Esophagus squamous epithelium (tissue), 5 donors: ENCODE measurements at places on chromosomes 5 and 9.

DNA sequence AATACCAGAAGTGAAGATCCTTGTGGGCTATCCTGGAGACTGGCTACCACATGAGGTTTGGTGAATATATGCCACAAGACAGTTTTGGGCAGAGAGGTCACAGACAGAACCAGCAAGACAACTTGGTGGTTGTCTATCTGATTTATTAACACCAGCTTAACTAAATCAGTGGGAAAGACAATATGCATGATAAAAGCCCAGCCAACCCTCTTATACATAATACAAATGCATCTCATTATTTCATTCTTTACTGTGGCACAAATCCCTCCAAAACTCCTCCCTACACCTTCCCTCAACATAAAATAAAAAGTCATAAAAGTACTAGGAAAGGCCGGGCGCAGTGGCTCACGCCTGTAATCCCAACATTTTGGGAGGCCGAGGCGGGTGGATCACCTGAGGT, 8.1 kb downstream of the HINT1 start:
- DNase-seq, result no peak

DNA sequence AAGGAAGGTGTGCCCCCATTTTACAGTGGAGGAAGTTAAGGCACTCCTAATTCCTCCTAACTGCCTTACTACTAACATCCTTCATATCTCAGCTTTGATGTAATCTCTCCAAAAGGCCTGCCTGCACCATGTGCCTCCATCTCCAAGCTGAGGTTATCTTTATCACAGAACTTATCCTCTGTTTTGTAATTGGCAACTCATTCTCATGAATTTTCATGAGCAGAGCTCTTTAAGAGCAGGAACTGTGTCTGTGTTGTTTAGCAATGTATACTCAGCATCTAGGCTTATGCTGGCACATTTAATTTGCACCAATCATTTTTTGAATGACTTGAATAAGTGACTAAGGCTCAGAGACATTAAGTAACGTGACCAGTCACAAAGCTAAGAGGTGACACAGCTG, 147.9 kb upstream of the VLDLR start:
- DNase-seq, result no peak

- no peak for DNase-seq
These were observed 12.0 kb upstream of the NRARP start for GRCh38 chr9:137313956-137314560.

DNA sequence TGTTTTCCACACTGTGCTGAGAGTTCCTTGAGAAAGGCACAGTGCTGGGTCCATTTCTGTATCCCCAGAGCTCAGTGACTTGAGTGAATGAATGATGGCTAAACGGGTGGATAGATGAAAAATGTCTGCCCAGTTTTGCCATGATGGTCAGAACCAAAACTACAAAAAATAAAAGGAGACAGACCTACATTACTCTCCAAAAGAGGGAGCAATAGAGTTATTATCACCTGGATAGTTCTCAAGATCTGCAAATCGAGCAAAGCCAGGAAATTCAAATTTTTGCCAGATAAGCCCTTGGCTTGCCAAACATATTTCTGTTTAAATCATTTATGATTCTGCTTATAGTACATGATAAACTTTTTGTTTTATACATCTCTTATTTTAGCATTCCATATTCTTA, 214.2 kb upstream of the ZNF462 start:
- no peak for DNase-seq

GRCh38 chr5:89299998-89300397, 417.0 kb upstream of the MEF2C start:
- DNase-seq, result no peak

DNA sequence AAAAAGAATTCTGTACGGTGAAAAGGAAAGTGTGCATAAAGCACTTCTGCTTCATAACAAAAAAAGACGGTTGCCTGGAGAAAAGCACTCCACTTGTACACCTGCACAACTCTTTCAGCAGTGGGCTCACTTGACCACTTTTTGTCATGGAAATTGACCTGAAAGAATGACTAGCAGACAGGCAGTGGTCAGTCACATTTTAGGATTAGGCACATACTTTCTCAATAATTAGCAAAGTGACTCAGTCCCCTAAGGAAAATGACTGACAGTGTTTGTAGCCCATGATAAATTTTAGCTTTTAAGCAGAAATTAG, 169.3 kb downstream of the FANCC start:
- DNase-seq, result no peak

DNA sequence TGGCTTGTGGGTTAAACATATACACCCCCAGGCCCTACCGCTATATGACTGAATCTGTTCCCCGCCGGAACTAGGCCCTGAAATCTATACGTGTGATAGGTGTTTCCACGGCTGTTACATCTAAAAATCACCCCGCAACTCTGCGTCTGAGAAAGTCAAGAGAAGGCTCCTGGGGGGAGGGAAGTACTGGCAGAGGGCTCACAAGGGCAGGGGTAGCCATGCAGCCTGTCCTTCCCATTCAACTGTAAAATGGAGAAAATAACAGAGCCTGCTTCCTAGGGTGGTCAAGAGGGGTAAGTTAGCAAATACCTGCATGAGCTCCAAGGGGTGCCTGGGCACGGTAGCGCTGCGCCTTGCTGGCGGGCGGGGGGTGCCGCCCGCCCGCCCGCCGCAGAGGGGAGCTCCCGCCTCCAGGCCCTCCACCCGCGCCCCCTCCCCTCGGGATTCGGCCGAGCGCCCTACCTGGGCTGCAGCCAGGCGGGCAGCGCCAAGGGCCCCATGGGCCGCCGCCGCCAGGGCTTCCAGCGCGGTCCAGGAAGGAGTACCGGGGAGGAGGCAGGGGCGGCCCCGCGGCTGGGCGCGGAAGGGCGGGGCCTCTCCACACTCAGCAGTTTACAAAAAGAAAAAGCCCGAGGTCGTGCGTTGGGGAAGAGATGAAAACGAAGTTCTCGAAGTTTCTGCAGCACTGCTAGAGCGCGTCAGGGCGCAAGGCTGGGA, at the start of gene HACD4:
Gene HACD4 (minus strand): TSS at position 550 of the 717 bp plus-strand sequence. CDS start 50 bp downstream, at position 500.
- peak; percentile 8 for DNase-seq

GRCh38 chr5:26121338-26121737, 917.0 kb downstream of the CDH9 start:
- DNase-seq, result no peak

GRCh38 chr5:158275511-158275910, 416.6 kb upstream of the CLINT1 start:
- DNase-seq, result no peak

DNA sequence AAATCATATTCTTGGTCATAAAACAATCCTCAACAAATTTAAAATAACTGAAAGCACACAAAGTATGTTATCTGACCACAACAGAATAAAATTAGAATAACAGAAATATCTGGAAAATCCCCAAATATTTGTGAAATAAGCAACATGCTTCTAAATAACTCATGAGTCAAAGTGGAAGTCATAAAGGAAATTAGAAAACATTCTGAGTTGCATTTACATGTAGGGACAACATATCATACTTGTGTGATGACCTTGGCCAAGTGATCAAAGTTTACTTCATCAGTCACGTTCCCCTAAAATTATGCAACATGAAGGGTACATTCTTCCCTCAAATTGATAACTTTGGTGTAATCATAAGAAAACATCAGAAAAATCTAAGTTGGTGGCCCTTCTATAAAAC, 64.7 kb downstream of the CSF2 start:
- no peak for DNase-seq

- DNase-seq, result no peak
These were observed 43.8 kb downstream of the ACTL7B start for GRCh38 chr9:108811944-108812343.

- no peak for DNase-seq
These were observed 145.9 kb downstream of the PCSK1 start for GRCh38 chr5:96287136-96287535.

DNA sequence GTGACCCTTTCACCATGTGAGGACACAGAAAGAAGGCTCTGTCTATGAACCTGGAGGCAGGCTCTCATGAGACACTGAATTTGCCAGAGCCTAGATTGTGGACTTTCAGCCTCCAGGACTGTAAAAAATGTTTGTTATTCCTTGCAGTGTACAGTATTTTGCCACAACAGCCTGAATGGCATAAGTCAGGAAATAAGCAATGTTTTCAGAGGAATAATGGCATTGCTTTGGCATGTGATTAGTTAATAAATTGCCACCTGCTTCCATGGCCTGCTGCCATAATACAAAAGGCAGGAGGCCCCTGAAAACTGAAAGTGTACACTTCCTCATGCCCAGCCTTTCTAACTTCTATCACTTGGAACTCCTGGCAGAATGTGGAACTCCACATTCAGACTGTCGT, 408.1 kb downstream of the GADD45G start:
- no peak for DNase-seq

DNA sequence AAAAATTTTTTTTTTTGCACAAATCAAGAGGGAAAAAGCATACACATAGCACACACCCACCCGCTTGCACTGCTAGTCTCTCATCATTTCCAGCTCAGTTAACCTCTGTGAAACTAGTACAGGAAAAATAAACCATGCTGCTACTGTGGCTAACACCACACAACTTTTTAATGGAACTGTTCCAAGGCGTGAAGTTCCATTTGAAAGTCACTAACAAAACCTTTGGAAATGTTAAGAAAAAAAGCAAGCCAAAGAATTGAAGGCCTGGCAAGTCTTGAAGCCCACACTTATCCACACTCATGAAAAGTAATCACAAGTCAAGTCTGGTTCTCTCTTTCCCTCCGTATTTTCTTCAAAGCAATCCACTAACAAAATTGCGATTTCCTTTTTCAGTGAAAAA, 116.3 kb downstream of the FANCC start:
- DNase-seq, result no peak

- no peak for DNase-seq
These were observed 227.5 kb upstream of the ACTBL2 start for GRCh38 chr5:57710126-57710525.

- DNase-seq, result no peak
These were observed 525.9 kb downstream of the EBF1 start for GRCh38 chr5:158573829-158574228.

DNA sequence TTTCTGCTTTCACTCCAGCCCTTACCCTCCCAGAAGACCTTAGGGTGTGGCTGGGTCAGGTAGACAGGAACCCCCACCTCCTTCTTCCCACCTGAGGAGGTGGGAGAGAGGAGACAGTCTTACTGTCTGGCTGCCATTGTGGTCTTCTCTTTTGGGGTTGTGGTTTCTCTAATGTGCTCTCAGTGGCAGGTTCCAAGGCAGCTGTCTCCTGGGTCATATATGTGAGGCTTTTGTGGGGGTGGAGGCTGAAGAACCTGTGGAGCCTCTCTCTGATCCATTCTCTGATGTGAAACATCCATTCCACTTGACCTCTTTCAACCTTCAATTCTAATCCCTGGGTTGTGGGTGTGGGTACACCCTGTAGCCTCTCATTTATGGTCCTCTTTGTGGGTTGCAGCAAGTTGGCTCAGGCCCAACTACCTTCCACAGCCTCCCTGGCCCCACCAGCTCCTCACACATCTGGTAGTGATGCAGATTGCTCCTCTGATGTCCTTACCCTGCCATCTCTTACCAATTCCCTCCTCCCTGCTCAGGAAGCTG, 118.4 kb downstream of the CEP120 start:
- no peak for DNase-seq

DNA sequence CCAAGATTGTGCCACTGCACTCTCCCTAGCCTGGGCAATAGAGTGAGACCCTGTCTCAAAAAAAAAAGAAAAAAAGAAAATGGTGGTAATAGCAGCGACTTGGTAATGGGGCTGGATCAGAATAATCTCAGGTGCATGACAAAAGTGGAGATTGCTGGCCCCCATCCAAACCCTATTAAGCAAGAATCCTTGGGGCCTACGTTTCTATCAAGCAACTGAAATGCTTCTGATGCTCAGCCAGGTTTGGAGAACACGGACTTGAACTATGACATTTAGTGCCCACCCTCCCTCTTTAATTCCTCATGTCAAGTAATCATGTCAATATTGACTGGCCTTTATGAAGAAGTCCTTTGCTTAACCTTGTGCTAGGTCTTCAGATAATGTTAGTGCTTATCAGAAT, 6.6 kb downstream of the C5orf52 start:
- no peak for DNase-seq

DNA sequence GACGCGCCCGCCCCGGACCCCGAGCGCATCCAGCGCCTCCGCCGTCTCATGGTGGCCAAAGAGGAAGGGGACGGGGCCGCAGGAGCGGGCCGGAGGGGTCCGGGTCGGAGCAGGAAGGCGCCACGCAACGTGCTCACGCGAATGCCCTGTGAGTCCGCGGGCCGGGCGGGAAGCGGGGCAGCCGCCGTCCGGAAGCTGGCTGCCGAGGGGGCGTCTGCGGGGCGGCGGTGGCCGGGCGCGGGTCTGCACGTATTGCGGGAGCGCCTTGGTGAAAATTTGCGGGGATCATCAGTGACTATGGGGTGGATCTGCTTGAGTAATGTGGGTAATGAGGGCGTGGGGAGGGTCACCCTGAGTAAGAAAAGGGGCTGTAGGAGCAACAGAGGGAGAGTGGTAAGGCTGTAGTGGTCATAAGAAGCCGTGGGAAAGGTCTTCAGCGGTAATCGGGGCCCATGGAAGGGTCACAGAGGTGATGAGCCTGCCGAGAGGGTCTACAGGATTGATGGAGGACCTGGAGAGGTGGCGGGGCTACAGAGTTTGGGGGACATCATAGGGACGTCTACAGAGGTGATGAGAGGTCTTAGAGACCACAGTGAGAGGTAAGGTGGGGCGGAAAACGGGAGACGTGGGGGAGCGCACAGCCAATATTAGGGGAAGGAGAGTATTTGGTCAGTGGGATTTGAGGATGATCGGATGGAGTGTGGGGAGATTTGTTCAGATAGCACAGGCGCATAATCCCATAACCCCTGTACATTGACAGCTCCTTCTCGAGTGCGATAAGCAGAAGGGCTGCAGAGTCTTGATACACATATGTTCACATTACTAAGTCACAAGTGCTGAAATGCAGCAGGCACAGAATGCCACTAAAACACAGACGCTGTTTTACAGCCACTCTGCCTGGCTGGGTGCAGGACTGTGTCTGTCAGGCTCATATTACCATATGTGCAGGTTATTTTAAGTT, 819 bp downstream of the LSM11 start:
- no peak for DNase-seq

DNA sequence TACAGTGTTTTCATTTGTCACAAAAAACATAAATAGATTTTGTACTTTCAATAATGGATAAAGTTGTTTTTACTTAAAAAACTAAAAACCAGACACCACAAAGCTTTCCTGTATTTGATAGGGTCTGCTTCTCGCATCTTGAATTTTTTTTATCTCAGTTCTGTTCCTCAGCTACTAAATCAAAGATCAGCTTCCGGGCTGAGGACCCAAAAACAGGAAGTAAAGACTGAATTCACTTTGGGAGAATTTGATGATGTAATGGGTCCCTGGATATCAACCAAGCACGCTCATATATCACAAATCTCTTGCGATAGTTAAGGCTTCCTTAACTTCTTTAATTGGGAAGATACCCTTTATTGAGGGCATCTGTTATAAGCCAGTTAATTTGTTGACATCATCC, 24.1 kb downstream of the ITK start:
- no peak for DNase-seq

DNA sequence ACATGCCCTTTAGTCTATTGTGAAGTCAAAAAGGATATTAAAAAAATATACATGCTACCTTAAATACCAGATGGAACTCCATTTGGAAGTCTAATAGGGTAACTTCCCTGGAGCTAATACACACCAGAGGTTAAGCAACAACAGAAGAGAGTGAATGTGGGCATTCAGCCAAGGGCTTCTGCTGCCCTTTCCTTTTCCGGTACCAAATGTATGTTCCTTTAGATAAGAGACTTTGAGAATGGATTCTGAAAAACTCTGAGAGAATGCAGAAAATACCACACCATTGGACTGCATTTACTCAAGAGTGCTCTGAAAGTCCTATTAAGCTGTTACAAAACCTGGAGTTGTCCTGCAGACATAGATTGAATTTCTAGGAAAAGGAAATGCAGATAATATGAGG, 23.8 kb upstream of the TRPM3 start:
- no peak for DNase-seq

GRCh38 chr5:115469904-115470516, 74.6 kb downstream of the FEM1C start:
- no peak for DNase-seq
